ENCODE measurements at places on chromosomes 2 and 18. TPM values are rescaled to one million over a fixed set of nuclear protein-coding genes. Genes with fewer than 3 reads are reported as not detected.

GRCh38 chr2:9678544-9678943 lies 47.7 kb upstream of the YWHAQ start:
- DNase-seq, result no peak

- no peak for DNase-seq
These were observed 74.6 kb downstream of the EPAS1 start for GRCh38 chr2:46371854-46372253.

DNA sequence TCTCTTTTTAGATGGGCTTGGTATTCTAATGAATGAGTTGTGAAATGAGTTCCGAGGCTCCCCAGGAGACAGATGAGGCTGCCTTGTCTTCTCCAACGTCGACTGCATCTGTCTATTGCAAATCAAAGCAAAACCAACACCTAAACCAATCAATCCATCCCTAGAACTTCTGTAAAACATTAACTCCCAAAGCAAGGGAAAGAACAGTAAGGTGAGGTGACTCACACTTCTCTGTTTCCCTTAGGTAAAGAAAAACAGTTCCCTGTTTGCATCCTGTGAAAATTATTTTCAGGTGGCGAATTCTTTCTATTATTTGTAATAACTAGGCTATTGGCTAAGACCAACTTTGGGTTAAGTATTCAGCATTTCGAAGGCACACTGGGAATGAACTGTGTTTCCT lies 249.4 kb downstream of the EPHA4 start:
- DNase-seq, result no peak

- no peak for DNase-seq
These were observed 45.2 kb upstream of the TTR start for GRCh38 chr18:31546476-31546875.

- no peak for DNase-seq
These were observed 47.9 kb upstream of the MAPRE2 start for GRCh38 chr18:34993289-34993688.

DNA sequence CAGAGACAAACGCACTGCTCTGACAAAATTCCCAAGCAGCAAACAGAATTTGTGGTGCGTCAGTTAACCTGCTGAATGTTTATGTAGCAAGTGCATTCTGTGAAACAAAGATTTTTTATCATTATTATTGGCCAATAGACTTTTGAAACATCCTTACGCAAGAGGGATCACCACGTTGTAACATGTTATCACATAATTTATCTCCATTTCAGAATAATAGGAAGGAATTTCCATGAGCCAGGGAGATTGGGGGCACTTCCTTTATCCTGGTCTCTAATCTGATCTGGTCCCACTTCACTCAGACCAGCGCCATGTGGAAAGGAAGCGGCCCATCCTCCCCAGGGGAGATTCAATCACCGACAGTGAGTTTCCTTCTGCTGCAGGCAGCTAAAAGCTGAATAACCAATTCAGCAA lies 166.1 kb downstream of the PID1 start:
- DNase-seq, result no peak

GRCh38 chr2:134630504-134631159 lies 88.2 kb downstream of the TMEM163 start:
- no peak for DNase-seq

GRCh38 chr2:72141881-72142451 lies 5.7 kb downstream of the CYP26B1 start:
- DNase-seq, result no peak

GRCh38 chr2:178069551-178069950 lies 3.0 kb downstream of the PDE11A start:
- DNase-seq, result no peak

DNA sequence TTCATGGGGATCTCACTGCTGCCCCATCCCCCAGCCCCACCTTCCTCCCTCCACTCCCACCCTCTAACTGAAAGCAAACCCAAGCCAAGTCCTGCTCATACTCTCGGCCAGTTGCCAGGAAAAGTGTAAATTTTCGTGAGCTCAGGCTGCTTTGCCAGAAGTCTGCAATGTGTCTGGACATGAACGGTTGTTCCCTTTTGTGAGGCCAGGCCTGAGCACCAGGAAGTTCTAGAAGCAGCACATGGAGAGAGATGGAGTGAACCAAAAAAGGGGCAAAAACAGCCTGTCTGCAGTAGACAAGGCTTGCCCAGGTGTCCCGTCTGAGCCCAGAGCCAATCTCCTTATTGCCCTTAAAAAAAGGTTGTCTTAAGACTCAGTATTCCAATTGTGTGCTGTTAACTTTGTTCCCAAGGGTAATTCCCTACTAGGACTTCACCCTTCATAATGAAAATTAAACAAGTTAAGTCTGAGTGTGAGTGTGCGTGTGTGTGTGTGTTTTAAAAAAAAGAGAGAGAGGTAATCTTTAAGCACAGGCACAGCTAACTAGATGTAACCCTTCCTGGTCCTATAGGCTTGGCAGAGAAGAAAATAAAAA lies 247.1 kb downstream of the BCL11A start:
- no peak for DNase-seq

The CD28 gene
- 0.37 TPM for polyA plus RNA-seq

- DNase-seq, result no peak
These were observed 49.2 kb upstream of the OTOS start for GRCh38 chr2:240189686-240190085.

The SERPINB13 gene
- polyA plus RNA-seq, result not detected

- peak; percentile 82 for DNase-seq
These were observed 291.6 kb upstream of the HDAC4 start for GRCh38 chr2:239692362-239692851.

Data from kidney (tissue), 22 donors.